ENCODE measurements at places on chromosomes 7 and 10.
A peak's percentile ranks its signal among the peaks of the same experiment; 100 is the strongest.

DNA sequence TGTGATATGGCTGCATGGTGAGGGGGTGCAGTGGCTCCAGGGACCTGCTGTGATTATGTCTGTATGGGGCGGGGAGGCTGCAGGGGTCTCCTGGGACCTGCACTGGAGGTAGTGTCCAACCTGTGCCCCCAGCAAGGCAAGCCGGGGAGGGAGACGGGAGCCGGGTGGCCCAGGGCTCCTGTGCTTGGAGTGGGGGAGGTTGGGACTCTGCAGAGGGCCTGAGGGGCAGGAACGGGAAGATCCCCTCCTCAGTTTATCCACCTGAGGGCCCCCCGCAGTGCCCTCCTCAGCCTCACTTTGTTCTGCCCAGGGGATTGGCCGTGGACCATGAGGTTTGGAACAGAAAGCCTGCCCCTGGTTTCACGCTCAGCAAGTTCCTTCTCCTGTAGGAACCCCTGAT, 22.8 kb upstream of the PWWP2B start:
- ATAC-seq: no peak

DNA sequence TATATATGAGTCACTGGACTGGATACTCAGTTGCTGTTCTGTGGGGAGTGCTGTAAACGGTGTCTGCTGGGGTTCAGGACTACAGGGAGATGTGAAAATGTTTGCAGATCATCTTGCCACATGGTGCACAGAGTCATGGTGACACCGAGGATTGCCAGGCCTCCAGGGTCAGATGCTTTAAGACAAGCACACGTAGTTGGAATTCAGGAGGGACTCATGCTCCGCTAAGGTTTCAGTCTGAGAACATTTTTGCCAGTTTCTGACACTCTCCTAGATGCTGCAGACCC, 211.3 kb downstream of the CXCL12 start:
- peak; percentile 69 for ATAC-seq

- no peak for ATAC-seq
Observed at GRCh38 chr7:3722396-3722922, 421.4 kb downstream of the SDK1 start.

GRCh38 chr10:35346248-35346647, 9.9 kb downstream of the CCNY start:
- ATAC-seq: no peak

- no peak for ATAC-seq
Observed at GRCh38 chr10:65891073-65891981, 1034.5 kb upstream of the LRRTM3 start.
